ENCODE measurements at places on chromosomes 4 and X.

DNA sequence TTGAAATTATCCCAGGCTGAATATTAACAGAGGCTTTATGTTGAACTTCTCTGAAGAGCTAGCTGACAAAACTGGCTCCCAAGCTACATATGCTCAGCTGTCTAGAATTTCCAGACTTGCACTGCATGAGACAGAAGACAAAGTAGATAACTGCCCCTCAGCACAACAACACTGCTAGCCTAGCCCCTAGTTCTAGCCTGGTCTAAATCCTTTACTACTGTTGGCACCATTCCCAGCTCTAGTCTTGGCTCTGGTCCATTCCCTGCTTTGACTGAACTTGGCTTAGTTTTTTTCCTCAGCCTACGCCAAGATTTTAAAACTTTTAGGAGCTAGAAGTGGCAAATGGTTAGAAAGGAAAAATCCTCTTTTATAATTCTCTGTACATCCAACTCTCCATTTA, 7.6 kb upstream of the OPHN1 start:
- no peak overlapping the region for H3K4me3 ChIP-seq
- DNase-seq = no peak
- H3K27ac ChIP-seq = no peak overlapping the region
- H3K27me3 ChIP-seq = peaks cover 14% of the 10 kb centered on the region
- H3K4me1 ChIP-seq = peaks cover 9% of the 10 kb centered on the region
- no peaks in the 10 kb centered on the region for H3K36me3 ChIP-seq

- no peaks in the 10 kb centered on the region for H3K36me3 ChIP-seq
- no peaks in the 10 kb centered on the region for H3K27me3 ChIP-seq
- no peak overlapping the region for H3K27ac ChIP-seq
- H3K4me3 ChIP-seq = no peak overlapping the region
Measured at GRCh38 chr4:180116840-180117239, 2126.4 kb upstream of the TENM3 start.

DNA sequence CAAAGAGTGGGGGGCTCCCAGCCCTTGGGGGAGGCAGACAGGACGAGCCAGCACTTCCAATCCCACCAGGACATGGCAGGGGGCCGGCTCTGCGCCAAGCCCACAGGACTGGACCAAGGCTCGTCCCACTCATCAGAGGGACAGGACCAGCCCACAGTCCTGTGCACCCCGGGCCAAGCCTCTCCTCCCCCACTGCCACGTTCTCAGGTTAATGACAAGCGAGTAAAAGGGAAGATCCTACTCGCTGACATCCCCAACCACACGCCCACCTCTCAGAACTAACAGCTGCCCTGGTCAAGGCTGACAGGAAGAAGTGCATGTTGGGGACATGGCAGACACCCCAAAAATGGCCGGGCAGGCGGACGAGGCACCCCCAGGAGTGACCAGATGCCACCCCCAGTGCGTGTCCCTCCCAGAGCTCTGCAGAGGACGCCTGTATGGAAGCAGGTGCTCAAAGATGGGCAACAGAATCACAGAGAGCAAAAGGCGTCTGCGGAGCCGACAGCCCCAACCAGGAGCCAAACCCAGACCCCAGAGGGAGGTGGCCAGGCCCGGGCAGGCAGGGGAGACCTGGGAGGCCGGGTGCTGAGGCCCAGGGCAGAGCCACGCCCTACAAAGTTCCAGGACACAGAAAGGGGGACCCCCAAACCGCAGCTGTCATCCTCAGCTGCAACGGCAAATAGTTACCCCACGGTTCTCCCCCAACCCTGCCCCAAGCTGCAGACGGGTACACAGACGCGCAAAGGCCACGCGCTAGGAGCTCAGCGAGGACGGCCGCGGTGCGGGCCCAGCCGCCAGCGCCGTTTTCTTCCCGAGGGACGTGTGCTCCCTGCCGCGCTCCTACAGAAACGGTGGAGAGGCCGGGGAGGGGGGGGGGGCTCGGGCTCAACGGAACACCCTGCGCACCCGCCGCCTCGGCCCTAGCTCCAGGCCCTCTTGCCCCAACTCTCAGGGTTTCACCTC, 1.7 kb downstream of the CTBP1 start:
- peaks cover 37% of the 10 kb centered on the region for H3K36me3 ChIP-seq
- H3K4me1 ChIP-seq = peaks cover 58% of the 10 kb centered on the region
- DNase-seq = peak; percentile 21
- peak overlapping the region; percentile 86 for H3K4me3 ChIP-seq
- peak overlapping the region; percentile 94 for H3K27ac ChIP-seq

GRCh38 chrX:104255465-104255864, 732 bp upstream of the ESX1 start:
- no peak for DNase-seq
- no peak overlapping the region for H3K4me3 ChIP-seq
- H3K4me1 ChIP-seq = peaks cover 11% of the 10 kb centered on the region
- H3K27me3 ChIP-seq = peaks cover 49% of the 10 kb centered on the region
- H3K27ac ChIP-seq = no peak overlapping the region

DNA sequence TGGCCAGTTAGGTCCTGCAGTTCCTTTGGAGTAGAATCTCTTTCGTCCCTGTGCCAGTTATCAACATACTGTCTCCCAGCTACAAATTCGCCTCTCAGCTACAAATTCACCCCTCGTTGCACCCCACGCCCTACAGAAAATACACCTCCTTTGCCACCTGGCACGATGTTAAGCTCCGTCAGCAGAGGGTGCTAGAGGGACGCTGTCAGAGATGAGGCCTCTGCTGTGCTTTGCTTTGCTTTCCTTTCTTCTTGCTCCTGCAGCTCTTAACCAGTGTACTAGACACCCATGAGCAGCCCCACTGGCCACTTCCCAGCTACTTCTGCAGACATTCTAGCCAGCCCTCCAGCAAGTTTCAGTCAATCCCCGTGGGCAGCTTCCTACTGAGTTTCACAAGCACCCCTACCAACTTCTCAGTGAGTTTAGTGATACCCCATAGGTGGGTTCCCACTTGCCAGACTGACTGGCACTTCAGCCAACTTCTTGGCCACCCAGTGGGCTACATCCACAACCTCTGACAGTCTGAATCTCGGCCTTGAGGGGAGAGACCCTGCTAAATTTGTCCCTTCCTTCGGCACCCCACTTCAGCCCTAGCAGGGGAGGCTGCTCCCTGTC, 21.8 kb downstream of the HAUS3 start:
- peak overlapping the region; percentile 10 for H3K27ac ChIP-seq
- H3K4me1 ChIP-seq = peaks cover 10% of the 10 kb centered on the region
- no peaks in the 10 kb centered on the region for H3K27me3 ChIP-seq
- H3K4me3 ChIP-seq = no peak overlapping the region
- peak; percentile 87 for DNase-seq

GRCh38 chr4:113181289-113182007, 132.0 kb downstream of the ANK2 start:
- H3K36me3 ChIP-seq = no peaks in the 10 kb centered on the region
- H3K27ac ChIP-seq = no peak overlapping the region
- DNase-seq = no peak
- H3K27me3 ChIP-seq = no peaks in the 10 kb centered on the region
- no peak overlapping the region for H3K4me3 ChIP-seq

- H3K4me1 ChIP-seq = no peaks in the 10 kb centered on the region
- no peak overlapping the region for H3K27ac ChIP-seq
- no peak for DNase-seq
- no peaks in the 10 kb centered on the region for H3K27me3 ChIP-seq
- H3K4me3 ChIP-seq = no peak overlapping the region
- H3K36me3 ChIP-seq = no peaks in the 10 kb centered on the region
Measured at GRCh38 chrX:10926891-10927290, 184.2 kb upstream of the HCCS start.

DNA sequence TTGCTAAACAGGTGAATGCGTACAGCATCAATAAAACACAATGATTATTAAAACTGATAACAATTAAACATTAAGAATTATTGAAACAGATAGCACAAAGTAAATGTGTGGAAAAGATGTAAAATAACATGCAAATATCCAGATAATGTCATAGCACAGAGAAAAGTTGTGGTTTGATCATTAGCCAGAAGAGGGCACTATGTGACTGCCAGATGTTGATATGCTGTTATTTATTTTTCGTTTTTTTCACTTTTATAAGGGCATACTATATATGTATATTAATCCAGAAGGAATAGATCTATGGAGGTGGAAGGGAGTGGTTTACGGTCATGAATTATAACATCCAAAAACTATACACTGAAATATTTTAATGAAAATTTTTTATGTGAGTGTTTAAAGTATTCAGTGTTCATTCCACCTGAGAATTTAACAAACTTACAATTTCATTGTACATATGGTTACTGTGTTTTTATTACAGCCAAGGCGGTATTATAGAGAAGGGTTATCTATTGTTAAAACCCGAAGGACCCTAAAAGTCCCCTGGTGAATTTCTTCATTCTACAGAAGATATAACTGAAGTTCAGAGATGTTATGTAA, 211.9 kb upstream of the UGT8 start:
- H3K27me3 ChIP-seq = peaks cover 2% of the 10 kb centered on the region
- DNase-seq = peak; percentile 17
- no peak overlapping the region for H3K4me3 ChIP-seq
- H3K4me1 ChIP-seq = no peaks in the 10 kb centered on the region
- no peaks in the 10 kb centered on the region for H3K36me3 ChIP-seq

GRCh38 chrX:75155447-75155826, 646 bp downstream of the ABCB7 start:
- peaks cover 3% of the 10 kb centered on the region for H3K36me3 ChIP-seq
- no peak for DNase-seq
- H3K4me1 ChIP-seq = peaks cover 27% of the 10 kb centered on the region
- H3K27me3 ChIP-seq = no peaks in the 10 kb centered on the region
- H3K4me3 ChIP-seq = peak overlapping the region; percentile 91

DNA sequence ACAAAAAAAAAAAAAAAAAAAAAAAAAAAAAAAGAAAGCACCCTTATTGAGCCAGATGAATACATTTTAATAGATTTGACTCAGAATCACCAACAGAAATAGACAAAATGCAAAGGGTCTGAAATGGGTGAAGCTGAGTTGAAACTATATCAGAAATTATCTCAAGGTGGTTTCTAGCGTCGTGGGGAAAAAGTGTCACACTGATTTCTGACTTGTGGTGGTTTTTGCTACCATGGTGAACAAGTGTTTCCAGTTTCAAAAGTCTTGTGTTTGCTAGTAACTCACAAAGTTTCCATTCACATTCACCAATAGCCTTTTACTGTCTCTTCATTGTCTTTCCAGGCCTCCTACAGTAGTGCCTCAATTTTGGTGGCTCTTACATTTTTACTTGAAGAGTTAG, 135.5 kb downstream of the ARHGAP24 start:
- no peak overlapping the region for H3K27ac ChIP-seq
- H3K36me3 ChIP-seq = no peaks in the 10 kb centered on the region
- no peak for DNase-seq
- no peaks in the 10 kb centered on the region for H3K4me1 ChIP-seq

DNA sequence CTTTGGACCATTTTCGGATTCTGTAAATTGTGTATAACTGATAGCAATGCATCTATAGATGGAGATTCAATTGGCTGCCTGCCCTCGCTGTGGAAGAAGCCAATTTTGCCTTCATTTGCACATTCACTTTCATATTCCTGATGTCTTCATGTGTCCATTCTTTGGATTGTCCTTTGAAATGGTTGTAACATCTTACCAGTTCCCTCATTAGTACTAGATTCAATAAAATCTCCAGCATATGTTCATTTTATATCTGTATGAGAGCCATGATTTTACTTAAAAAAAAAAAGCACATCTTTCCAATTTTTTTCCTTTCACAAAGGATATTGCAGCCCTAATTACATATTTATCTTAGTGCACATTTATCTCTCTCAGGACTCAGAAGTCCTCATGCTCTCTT, 61.7 kb downstream of the BEND2 start:
- peaks cover 2% of the 10 kb centered on the region for H3K4me1 ChIP-seq
- no peak for DNase-seq
- no peaks in the 10 kb centered on the region for H3K27me3 ChIP-seq

- peak; percentile 33 for DNase-seq
- H3K27ac ChIP-seq = peak overlapping the region; percentile 1
- H3K27me3 ChIP-seq = peaks cover 5% of the 10 kb centered on the region
- peaks cover 4% of the 10 kb centered on the region for H3K36me3 ChIP-seq
- peaks cover 42% of the 10 kb centered on the region for H3K4me1 ChIP-seq
Measured at GRCh38 chr4:40621592-40622512, 7.8 kb downstream of the RBM47 start.

- peaks cover 54% of the 10 kb centered on the region for H3K4me1 ChIP-seq
- no peak for DNase-seq
- no peaks in the 10 kb centered on the region for H3K27me3 ChIP-seq
- H3K27ac ChIP-seq = no peak overlapping the region
Measured at GRCh38 chr4:173169178-173169427, 492 bp downstream of the GALNT7 start.

- H3K4me1 ChIP-seq = peaks cover 6% of the 10 kb centered on the region
- H3K27me3 ChIP-seq = peaks cover 4% of the 10 kb centered on the region
- no peak overlapping the region for H3K27ac ChIP-seq
- H3K4me3 ChIP-seq = no peak overlapping the region
Measured at GRCh38 chr4:38785041-38785790, 2.4 kb upstream of the TLR10 start.

GRCh38 chrX:104566681-104567501, 892 bp downstream of the IL1RAPL2 start:
- H3K27ac ChIP-seq = no peak overlapping the region
- H3K4me1 ChIP-seq = no peaks in the 10 kb centered on the region
- no peak overlapping the region for H3K4me3 ChIP-seq
- no peak for DNase-seq
- no peaks in the 10 kb centered on the region for H3K36me3 ChIP-seq
- peaks cover 33% of the 10 kb centered on the region for H3K27me3 ChIP-seq

DNA sequence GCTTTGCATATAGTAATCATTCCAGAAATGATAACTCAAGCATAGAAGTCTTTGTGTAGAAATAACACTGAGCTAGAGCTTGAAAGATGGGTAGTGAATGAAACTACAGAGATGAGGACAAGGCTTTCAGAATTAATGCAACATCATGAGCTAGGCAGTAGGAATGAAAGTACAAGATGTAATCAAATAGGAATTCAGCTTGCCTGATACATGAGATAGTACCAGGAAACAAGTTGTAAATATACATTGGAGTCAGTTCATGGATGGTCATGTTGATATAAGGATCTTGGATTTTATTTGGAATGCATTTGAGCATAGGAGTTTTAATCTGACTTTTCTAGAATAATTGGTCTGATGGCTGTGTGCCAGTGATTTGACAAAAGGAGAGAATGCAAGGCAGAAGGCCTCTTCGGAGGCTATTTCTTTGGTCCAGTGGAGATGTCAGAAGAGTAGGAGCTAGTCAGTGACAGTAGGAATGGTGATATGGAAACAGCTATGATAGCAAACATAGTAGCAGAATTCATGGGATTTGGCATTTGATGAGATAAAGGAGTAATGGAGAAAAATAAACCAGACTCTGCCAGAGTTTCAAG, 206.4 kb upstream of the PACRGL start:
- DNase-seq = no peak
- H3K36me3 ChIP-seq = no peaks in the 10 kb centered on the region
- H3K4me3 ChIP-seq = no peak overlapping the region
- H3K27me3 ChIP-seq = no peaks in the 10 kb centered on the region
- H3K27ac ChIP-seq = no peak overlapping the region
- no peaks in the 10 kb centered on the region for H3K4me1 ChIP-seq

All from activated CD4-positive, alpha-beta T cell treated with anti-CD3 and anti-CD28 coated beads, Interleukin-2, amount 10 ng/mL, durations not matched to agents 7 days and 5 days (primary cell).